Stimulated activated CD4-positive, alpha-beta T cell treated with anti-CD3 and anti-CD28 coated beads, TNF-alpha, amount 100 ng/mL, for 24 hours (primary cell): ENCODE measurements at places on chromosomes 2 and 18.

GRCh38 chr18:40849886-40850285, 1105.1 kb upstream of the PIK3C3 start:
- no peak for DNase-seq

DNA sequence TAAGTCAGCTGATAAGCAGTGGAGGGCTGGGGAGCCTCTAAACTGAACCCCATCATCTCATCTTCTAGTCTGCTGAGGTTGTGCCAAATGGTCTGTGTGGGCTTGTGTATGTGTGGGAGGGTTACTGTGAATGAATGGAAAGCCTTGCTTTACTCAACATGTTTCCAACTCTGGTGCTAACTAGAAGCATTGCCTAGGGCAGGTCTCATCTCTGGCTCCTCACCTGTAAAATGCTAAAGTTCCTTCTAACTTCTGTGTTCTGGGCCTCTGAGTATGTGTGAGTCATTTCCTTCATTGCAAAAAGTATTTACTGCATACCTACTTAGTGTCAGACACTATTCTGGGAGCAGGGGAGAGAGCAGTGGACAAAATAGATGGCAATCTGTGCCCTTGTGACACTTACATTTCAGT, 1.3 kb downstream of the LIPG start:
- DNase-seq = no peak

- DNase-seq = no peak
Observed at GRCh38 chr2:67500541-67500940, 103.4 kb downstream of the ETAA1 start.

DNA sequence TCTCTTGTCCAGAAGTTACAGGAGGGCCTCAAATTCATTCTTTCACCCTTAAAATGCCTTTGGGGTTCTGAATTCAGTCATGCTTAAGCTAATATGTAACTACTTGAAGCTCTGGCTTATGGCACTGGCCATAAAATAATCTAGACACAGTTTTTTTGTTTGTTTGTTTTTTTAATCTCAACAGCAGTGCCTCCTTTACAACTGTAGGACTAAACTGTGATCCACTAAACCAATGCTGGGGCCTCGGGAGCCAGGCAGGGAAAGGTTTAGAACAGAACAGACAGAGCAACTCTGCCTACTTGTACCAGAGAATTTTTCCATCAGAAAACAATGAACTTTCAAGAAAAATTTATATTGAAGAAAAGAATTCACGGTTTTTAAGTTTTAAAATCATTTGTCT, 1.7 kb downstream of the STAM2 start:
- no peak for DNase-seq

- DNase-seq = no peak
Observed at GRCh38 chr18:79217979-79218604, 148.9 kb downstream of the ATP9B start.

DNA sequence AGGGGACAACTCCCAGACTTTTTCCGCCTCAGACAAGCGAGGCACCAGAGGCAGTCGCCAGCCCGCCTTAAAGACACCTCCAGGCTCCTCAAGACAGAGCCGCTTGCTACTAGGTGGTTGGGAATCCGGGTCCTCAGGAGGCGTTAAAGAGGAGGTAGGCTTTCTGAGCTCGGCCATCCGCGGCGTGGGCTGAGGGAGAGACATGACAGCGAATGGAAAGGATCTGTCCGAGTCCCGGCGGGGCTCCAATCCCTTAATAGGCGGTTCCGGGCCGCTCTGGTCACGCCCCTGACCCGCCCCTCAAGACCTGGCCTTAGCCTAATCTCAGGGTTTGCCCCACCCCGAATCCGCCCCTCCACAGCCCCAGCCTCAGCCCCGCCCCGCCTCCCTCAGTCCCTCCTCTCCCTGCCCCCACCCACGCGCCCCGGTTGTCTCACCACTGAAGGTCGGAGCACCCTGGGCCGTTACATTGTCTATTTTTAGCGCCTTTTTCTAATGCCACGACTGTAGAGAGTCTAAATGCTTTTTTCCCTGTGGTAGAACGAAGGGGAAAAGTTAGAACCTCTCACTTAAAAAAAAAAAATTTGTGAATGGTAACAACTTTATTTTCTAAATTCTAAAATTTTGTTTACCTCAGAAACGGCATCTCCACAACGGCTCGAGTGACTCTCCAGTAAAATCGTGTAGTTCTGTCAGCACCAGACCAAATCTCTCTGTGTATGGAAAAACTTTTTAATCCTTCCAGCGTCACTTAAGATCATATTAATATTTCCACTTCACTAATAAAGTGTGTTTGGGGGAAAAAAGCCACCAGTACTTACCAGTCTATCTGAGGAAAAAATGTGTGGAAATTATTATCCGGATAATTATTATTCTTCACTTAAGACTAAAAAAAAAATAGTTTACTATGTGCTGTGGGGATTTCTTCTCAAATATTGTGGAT, at the start of gene RAD51AP2:
Gene RAD51AP2 (minus strand): TSS at position 229 of the 943 bp plus-strand sequence. CDS start 25 bp downstream, at position 204.
- no peak for DNase-seq

DNA sequence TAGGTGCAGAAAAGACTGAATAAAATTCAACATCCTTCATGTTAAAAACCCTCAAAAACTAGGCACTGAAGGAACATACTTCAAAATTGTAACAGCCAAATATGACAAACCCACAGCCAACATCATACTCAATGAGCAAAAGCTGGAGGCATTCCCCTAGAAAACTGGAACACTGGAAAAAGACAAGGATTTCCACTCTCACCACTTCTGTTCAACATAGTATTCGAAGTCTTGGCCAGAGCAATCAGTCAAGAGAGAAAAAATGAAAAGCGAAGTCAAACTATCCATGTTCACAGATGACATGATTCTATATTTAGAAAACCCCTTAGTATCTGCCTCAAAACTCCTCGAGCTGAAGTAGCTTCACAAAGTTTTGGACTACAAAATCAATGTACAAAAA, 282.3 kb downstream of the PID1 start:
- no peak for DNase-seq

GRCh38 chr18:47593744-47594472, 336.6 kb downstream of the SMAD2 start:
- DNase-seq = no peak
